H4 (cell line): ENCODE measurements at places on chromosomes 1 and 21. TPM values are rescaled to one million over a fixed set of nuclear protein-coding genes. Genes with fewer than 3 reads are reported as not detected.

Gene ADORA3
- total RNA-seq: not detected in 2 replicates

Gene LCE5A
- total RNA-seq: not detected in 2 replicates

Gene SLC45A1
- 0.31 TPM in 1 of 2 replicates, not detected in the other for total RNA-seq

Gene GIPC2
- total RNA-seq: 0.02 TPM in 1 of 2 replicates, not detected in the other

Gene ITGB3BP
- 47.6 and 49.1 TPM in 2 replicates for total RNA-seq

Gene PLA2G2D
- not detected in 2 replicates for total RNA-seq

Gene RSPH1
- not detected in 2 replicates for total RNA-seq

Gene ERG
- total RNA-seq: 0.15 and 0.25 TPM in 2 replicates

Gene OLFML2B
- 0.55 and 2.1 TPM in 2 replicates for total RNA-seq

Gene TSPAN2
- 1.3 and 3.7 TPM in 2 replicates for total RNA-seq

Gene KCNJ9
- total RNA-seq: not detected in 2 replicates

Gene RASSF5
- total RNA-seq: 2.6 and 3.8 TPM in 2 replicates

Gene KCND3
- total RNA-seq: 0.08 and 0.14 TPM in 2 replicates

Gene RGL1
- total RNA-seq: 14.9 and 18.7 TPM in 2 replicates

Gene NUP210L
- total RNA-seq: 0.02 TPM in 1 of 2 replicates, not detected in the other

Gene SLC5A9
- total RNA-seq: not detected in 2 replicates

Gene PBX1
- 22.2 and 25.8 TPM in 2 replicates for total RNA-seq

Gene FGR
- total RNA-seq: not detected in 2 replicates

Gene NME7
- 40.6 and 50.4 TPM in 2 replicates for total RNA-seq

Gene IGSF9
- total RNA-seq: 0.47 and 0.52 TPM in 2 replicates

Gene MIS18A
- total RNA-seq: 37.8 and 38.3 TPM in 2 replicates

Gene CFHR1
- total RNA-seq: 0.39 and 0.41 TPM in 2 replicates

Gene VCAM1
- 38.4 and 54.9 TPM in 2 replicates for total RNA-seq

Gene SLC2A1
- total RNA-seq: 372 and 398 TPM in 2 replicates

Gene RCC1
- total RNA-seq: 63.2 and 65.6 TPM in 2 replicates

Gene NPHS2
- not detected in 2 replicates for total RNA-seq

Gene LIN9
- total RNA-seq: 7.9 and 10.7 TPM in 2 replicates

Gene CENPF
- 37.8 and 65.5 TPM in 2 replicates for total RNA-seq

Gene AVPR1B
- total RNA-seq: not detected in 2 replicates

Gene KRTAP19-3
- total RNA-seq: not detected in 2 replicates

Gene GUCA2B
- not detected in 2 replicates for total RNA-seq

Gene CYP4Z1
- total RNA-seq: not detected in 2 replicates

Gene GBP5
- 0.25 TPM in 1 of 2 replicates, not detected in the other for total RNA-seq

Gene PKNOX1
- 31.4 and 37.9 TPM in 2 replicates for total RNA-seq

Gene LRRC53
- total RNA-seq: not detected in 2 replicates

Gene METTL13
- total RNA-seq: 22.2 and 24.0 TPM in 2 replicates

Gene PRDM2
- total RNA-seq: 3.4 and 5.1 TPM in 2 replicates

Gene PDZK1
- not detected in 2 replicates for total RNA-seq

Gene CDK18
- 0.72 and 4.4 TPM in 2 replicates for total RNA-seq

Gene TMOD4
- total RNA-seq: 0.35 TPM in 1 of 2 replicates, not detected in the other

Gene B3GALT6
- total RNA-seq: 20.5 and 29.6 TPM in 2 replicates

Gene LCE1C
- not detected in 2 replicates for total RNA-seq

Gene SMCP
- not detected in 2 replicates for total RNA-seq

Gene ADGRB2
- total RNA-seq: 2.4 and 3.5 TPM in 2 replicates

Gene FMO2
- total RNA-seq: not detected in 2 replicates

Gene REG4
- total RNA-seq: not detected in 2 replicates

Gene PPM1J
- total RNA-seq: 0.10 and 0.45 TPM in 2 replicates

Gene CAMTA1
- 98.2 and 110 TPM in 2 replicates for total RNA-seq

Gene LCA5L
- 1.4 TPM in 2 replicates for total RNA-seq

Gene CD1D
- total RNA-seq: 0.64 and 2.0 TPM in 2 replicates

Gene PADI4
- 0.27 TPM in 2 replicates for total RNA-seq

Gene THEM5
- total RNA-seq: not detected in 2 replicates

Gene COL24A1
- total RNA-seq: 0.78 and 0.91 TPM in 2 replicates

Gene ATP1A4
- total RNA-seq: not detected in 2 replicates

Gene ZNF695
- 1.8 and 2.0 TPM in 2 replicates for total RNA-seq

Gene KLF17
- total RNA-seq: not detected in 2 replicates

Gene VHLL
- total RNA-seq: not detected in 2 replicates
